ENCODE measurements at places on chromosomes 11 and 22. TPM values are rescaled to one million over a fixed set of nuclear protein-coding genes. Genes with fewer than 3 reads are reported as not detected.
A peak's percentile ranks its signal among the peaks of the same experiment; 100 is the strongest.

Gene OLFML1
- polyA plus RNA-seq, result not detected

Gene ISX
- polyA plus RNA-seq, result not detected

Gene PTPRJ
- 2.3 TPM for polyA plus RNA-seq

Gene TMEM135
- 17.9 TPM for polyA plus RNA-seq

Gene ENTHD1
- not detected for polyA plus RNA-seq

Gene SYCE3
- polyA plus RNA-seq, result not detected

Gene UCP3
- 1.1 TPM for polyA plus RNA-seq

Gene HEPN1
- not detected for polyA plus RNA-seq

Gene CARD16
- 26.8 TPM for polyA plus RNA-seq

Gene SERGEF
- 9.2 TPM for polyA plus RNA-seq

Gene OR4C16
- polyA plus RNA-seq, result not detected

Gene PATE2
- not detected for polyA plus RNA-seq

Gene KCNJ1
- polyA plus RNA-seq, result not detected

Gene LPXN
- 5.1 TPM for polyA plus RNA-seq

Gene RFPL1
- polyA plus RNA-seq, result not detected

Gene KCNQ1
- polyA plus RNA-seq, result 0.07 TPM

Gene PAX6
- polyA plus RNA-seq, result not detected

Gene LRRC74B
- polyA plus RNA-seq, result not detected

DNA sequence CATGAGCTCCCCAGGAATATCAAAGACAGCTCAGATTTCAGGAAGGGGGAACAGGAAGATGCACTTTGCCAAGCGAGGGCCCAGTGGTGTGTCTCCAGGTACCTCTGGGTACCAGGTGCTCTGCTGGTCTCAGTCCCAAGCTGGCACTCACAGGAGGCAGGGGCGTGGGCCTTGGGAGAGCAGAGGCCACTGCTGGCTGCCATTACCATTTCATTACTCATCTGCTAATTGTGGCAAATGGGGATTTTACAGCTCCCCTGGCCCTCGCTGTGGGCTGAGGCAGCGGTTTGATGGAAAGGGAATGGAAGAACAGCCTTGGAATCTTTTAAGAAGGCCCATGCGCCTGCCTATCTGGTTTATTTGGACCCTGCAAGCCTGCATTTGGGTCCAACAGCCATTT lies 192.0 kb upstream of the NAV2 start:
- DNase-seq, result no peak

DNA sequence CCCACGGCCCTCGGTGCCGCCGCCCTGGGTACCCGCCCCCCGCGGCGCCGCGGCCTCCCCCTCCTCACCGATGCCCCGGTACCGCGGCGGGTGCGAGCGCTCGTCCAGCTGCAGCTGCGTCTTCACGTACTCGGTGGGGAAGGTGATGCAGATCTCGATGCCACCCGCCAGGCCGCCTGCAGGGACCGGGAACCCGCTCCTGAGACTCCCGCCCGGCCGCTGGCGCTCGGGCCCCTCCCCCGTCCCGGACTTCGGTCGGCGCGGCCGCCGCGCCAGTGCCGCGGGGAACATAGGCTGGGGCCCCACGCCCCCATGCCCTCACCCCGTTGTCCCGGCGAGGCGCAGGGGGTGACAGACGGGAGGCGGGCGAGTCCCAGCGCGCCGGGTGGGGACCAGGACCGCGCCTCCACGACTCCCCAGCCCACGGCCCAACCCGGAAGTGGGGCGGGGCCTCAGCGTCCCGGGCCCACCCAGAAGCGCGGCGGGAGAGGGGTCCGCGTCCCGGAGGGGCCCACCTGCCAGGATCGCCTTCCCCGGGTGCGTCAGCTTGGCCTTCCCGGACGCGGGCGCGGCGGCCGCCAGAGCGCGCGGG lies 375 bp downstream of the SLC25A1 start:
- peak; percentile 46 for DNase-seq

DNA sequence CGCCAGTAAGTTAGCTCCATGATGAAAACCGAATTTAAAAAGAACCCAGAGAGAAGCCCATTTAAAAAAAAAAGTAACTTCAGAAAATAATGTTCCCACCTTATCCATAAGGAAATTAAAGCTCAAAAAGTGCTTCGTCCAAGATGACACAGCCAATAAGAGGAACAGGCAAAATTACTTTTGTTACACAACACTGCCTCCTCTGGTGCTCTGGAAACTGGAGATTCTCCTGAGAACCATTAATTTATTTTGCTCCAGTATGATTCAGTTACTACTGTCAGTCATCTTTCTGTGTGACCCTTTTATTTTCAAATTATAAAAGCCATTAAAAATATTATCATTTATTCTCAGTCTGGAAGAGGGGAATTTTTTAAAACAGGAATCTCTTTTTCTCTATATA lies 2.0 kb downstream of the IFT27 start:
- DNase-seq, result peak; percentile 23

DNA sequence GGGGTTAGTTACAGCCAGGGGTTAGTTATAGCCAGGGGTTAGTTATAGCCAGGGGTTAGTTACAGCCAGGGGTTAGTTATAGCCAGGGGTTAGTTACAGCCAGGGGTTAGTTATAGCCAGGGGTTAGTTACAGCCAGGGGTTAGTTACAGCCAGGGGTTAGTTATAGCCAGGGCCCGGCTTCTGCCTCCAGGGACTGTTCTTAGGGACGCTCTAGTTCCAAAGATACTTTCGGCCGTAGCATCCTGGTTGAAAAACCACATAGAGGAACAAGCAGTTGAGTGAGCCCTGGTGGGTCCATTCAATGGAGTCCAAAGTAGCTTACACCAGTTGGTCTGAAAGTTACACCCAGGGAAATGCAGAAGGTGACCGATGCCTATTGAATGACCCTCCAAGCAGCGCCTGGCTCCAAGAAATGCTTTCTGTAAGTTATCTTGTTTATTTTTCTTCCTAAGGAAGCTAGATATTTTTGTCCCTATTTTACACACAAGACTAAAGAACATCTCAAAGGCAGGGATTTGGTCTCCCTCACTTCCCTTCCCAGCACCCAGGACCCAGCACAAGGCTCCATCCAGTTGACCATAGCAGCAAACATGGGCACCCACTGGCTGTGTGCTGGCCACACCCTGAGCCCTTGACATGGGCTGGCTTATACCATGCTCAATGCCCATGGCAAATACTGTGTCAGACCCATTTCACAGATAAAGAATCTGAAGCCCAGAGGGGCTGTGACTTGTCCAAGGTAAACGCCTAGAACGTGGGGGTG lies 49.7 kb upstream of the SHISAL1 start:
- no peak for DNase-seq

GRCh38 chr11:95044010-95044409 lies 5.2 kb upstream of the KDM4F start:
- no peak for DNase-seq

GRCh38 chr22:38032681-38033521 lies 24.3 kb upstream of the PICK1 start:
- DNase-seq, result no peak

GRCh38 chr11:109147726-109148125 lies 274.3 kb upstream of the C11orf87 start:
- DNase-seq, result no peak

DNA sequence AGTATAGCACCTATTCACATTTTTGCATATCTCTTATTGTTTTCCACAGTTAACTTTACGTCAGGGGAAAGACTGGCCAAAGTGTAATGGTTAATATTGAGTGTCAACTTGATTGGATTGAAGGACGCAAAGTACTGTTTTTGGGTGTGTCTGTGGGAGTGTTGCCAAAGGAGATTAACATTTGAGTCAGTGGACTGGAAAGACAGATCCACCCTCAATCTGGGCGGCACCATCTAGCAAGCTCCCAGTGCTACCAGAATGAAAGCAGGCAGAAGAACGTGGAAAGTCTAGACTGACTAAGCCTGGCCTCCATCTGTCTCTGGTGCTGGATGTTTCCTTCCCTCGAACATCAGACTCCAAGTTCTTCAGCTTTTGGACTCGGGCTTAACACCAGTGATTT lies 1900.7 kb upstream of the RAG2 start:
- no peak for DNase-seq

- DNase-seq, result no peak
These were observed 15.6 kb downstream of the PLA2G6 start for GRCh38 chr22:38165922-38166593.

DNA sequence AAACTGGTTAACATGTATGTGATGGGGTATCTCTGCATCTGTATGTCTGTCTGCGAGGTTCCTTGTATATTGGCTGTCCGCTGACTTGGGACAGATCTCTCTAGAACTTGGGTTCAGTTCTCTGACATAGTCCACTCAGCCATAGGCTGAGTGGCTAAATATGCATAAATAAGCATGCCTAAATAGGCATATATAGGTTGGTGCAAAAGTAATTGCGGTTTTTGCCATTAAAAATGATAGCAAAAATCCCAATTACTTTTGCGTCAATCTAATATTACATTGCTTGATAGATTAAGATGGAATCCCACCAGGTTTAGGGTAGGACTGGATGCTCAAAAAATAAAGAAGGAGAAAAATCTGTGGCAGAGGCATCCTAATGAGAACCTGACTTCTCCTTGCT lies 8.8 kb downstream of the LRRC55 start:
- no peak for DNase-seq

- no peak for DNase-seq
These were observed 121.7 kb upstream of the CRYBB3 start for GRCh38 chr22:25077964-25078363.

DNA sequence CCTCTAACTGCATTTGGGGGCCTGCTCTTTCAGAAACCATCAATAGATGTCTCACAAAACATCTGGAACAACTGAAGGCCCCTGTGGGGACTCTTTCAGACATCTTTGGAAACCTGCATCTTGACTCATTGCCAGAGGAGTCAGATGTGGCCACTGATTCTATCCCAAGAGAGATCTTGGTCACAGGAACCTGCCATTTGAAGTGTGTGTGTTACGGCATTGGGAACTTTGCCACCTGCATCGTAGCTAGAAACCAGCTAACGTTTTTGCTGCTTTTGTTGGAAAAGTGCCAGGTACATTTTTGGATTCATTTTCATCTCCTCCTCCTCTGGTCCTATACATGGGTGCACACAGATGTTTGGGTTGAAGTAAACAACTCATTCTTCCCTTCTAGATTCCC lies 4.3 kb downstream of the SRRD start:
- DNase-seq, result no peak

GRCh38 chr11:57547854-57548377 lies 10.5 kb downstream of the SMTNL1 start:
- DNase-seq, result peak; percentile 23

- DNase-seq, result peak; percentile 17
These were observed 56.8 kb upstream of the THY1 start for GRCh38 chr11:119479685-119480275.

DNA sequence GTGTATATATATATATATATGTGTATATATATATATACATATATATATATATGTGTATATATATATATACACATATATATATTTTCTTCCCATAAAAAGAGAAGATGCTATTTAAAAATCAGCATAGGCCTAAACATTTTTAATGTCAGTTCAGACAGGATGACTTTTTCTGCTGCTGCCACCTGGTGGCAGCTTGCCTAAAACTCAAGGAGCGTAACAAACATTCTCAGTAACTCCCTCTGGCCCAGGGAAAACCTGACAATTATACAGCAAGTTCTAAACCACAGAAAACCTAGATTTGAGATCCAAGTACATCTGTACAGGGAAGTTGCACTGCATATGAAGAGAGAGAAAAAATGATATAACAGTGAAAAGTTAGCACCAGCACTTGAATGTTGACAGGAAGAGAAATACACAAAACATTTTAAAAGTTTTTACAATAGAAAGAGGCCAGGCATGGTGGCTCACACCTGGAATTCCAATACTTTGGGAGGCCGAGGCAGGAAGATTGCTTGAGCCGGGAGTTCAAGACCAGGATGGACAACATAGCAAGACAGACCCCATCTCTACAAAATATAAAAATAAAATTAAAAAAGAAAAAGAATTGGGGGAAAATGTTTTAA lies 16.6 kb downstream of the OR8A1 start:
- DNase-seq, result peak; percentile 59

DNA sequence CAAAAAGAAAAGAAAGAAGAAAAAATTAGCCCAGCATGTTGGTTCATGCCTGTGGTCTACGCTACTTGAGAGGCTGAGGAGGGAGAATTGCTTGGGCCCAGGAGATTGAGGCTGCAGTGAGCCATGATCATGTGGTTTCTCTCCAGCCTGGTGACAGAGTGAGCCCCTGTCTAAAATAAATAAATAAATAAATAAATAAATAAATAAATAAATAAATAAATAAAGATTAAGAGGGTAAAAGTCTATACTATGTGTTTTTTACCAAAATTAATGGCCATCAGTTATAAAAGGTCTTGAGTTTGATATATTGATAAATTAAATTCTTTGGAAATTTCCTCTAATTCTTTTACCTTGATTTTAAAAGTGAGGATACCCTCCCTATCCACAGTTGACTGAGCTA lies 25.2 kb upstream of the DEPDC7 start:
- no peak for DNase-seq

- no peak for DNase-seq
These were observed 32.9 kb upstream of the TRIM29 start for GRCh38 chr11:120170741-120171261.

GRCh38 chr22:17085277-17086181 lies 729 bp downstream of the IL17RA start:
- no peak for DNase-seq

DNA sequence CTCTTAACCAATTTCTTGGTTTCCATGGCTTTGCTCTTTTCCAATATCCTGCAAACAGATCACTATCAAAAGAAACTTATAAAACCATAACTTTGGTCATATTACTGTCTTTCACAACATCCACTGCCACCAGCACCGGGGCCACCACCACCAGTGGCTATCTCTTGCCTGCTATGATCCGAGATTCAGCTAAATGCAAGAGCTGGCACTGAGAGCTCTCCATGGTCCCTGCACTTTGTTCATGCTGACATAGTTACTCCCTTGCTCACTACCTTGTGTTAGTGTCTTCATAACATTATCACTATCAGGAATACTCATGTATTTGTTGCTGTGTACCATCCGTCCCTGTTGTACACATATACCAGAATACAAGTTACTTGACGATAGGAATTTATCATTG lies 299.0 kb downstream of the ETS1 start:
- DNase-seq, result no peak

DNA sequence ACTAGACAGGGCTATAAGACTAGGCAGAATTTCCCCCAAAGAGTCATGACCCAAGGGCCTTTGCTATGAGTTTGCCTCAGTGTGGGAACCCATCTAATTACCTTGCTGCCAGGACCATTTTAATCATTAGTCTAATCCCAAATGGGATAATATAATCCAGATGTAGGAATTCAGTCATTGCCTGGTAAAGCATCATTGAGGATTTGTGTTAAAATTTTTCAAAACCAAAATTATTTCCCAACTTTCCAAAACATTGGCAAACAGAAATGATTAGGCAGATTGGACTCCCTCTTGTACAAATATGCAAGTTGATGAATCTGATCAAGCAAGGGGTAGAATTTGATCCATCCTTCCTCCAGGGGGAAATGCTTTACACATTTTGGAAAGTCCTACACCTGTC lies 16.2 kb upstream of the MMP13 start:
- DNase-seq, result no peak

GRCh38 chr11:44189986-44190882 lies 94.8 kb downstream of the EXT2 start:
- no peak for DNase-seq

- no peak for DNase-seq
These were observed 393.7 kb downstream of the ETS1 start for GRCh38 chr11:128193615-128194014.

- no peak for DNase-seq
These were observed 353.2 kb downstream of the CADM1 start for GRCh38 chr11:115151010-115151409.

GRCh38 chr22:46577368-46578249 lies 40.2 kb upstream of the CELSR1 start:
- no peak for DNase-seq
